NCI-H1092 (cell line): ENCODE measurements at places on chromosomes 16 and 17.

DNA sequence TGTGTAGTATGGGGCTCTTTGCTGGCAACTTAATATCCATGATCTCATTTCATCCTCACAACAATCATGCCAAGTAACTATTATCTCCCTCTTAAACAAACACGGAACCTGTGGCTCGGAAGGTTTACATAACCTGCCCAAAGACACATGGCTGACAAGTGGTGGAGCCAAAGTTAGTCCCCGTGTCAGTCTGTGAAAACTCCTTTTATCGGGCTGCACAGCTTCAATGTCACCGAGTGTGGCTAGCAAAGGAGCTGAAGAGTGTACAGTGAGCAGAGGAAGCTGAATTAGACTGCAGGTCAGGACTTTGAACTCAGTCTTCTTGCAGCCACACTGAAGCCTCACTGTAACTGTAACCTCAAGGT is 80.3 kb downstream of the PARN start:
- DNase-seq: no peak

DNA sequence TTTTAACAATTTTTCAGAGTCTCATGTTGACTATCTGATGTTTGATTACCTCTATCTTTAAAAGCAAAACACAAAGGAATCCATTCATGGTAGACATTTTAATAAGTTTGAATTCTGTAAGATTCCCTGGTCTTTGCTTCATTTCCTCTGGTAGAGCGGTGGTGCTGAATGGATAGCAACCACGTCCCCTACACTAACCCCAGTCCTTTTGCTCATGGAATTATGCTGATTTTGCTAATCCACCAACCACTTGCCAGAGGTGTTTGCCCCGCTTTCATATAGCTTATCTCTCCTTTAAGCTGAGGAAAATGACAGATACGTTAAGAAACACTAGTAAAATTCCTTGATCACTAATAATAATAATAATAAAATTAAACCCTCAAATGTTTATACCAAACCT is 9.5 kb downstream of the KCNJ16 start:
- no peak for DNase-seq

GRCh38 chr16:66706506-66706880 is 9.9 kb upstream of the CMTM4 start:
- no peak for DNase-seq

GRCh38 chr17:29807520-29808361 is 122.3 kb downstream of the SSH2 start:
- peak; percentile 23 for DNase-seq

- no peak for DNase-seq
Measured at GRCh38 chr17:70109497-70109896, 34.5 kb downstream of the KCNJ16 start.

- no peak for DNase-seq
Measured at GRCh38 chr17:4540224-4540651, 14.9 kb downstream of the MYBBP1A start.

- no peak for DNase-seq
Measured at GRCh38 chr16:56302506-56302905, 111.2 kb downstream of the GNAO1 start.

GRCh38 chr16:69131167-69131838 is 1.1 kb downstream of the CHTF8 start:
- DNase-seq: no peak

GRCh38 chr17:54983260-54983659 is 14.7 kb downstream of the STXBP4 start:
- no peak for DNase-seq

DNA sequence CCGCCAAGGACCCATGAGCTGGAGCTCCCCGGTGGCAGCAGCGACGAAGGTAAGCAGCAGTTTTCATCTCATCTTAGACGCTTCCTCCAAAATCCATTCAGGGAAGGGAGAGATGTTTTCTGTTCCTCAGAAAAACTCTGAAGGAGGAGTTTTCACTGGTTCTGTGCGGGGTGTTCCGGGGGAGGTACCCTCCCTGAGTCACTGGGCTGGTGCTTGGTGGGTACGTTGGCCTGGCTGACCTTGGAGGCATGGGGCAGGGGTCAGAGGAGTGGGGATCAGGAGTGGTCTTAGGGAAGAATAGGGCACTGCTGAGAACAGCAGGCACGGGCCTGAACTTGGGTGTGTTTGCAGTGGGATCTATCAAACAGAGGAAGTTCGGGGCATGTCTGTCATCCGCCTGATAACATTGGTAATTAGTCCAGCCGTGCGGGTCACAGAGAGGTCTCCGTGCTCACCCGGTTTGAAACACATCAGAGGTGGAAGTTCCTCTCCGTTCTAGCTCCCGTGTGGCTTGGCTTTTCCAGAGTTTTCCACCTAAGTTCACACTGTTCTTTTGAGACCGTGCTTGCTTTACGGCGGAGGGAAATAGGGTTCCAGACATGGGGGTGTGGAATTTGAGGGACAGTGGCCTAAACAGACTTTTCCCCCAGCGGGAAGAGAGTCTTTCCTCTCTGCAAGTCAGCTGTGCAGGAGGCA is 59.6 kb upstream of the CIBAR2 start:
- no peak for DNase-seq

DNA sequence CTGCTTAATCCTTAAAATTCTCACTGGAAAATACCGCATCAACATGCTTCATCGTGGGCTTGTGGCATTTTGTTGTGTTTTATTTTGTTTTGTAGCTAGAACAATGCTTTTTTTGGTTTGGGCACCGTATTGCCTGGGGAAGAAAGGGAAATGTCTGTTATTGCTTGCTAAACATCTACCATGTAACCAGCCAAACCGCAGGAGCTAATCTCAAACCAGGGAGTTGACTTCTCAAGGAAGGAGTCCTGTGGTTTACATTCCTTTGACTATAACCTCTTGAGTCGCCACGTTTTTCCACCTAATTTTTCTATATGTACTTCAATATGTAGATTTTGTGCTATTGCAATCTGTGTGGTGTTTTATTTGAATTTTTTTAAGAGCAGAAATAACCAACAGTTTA is 593.5 kb upstream of the SOX9 start:
- no peak for DNase-seq

- no peak for DNase-seq
Measured at GRCh38 chr17:29430275-29430674, 40.1 kb downstream of the TAOK1 start.

DNA sequence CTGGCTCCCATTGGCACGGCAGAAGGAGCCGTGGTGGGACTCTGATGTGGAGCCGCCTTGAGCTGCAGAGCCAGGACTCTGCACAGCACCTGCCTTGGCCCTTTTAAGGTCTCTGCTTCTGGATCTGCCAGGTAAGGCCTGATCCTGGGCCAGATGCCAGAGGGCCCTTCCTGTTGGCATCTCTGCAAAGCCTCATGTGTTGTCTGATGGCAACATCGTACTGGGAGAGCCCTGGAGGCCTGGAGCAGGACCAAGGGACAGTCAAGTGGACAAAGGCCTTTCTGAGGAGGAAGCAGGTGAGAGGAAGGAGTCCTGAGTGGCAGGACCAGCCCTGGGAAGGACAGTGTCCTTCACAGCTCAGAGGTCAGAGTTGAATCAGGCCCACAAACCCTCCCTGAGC is 26.1 kb downstream of the SOCS1 start:
- DNase-seq: no peak
